ENCODE measurements at places on chromosomes 3 and 15. TPM values are rescaled to one million over a fixed set of nuclear protein-coding genes. Genes with fewer than 3 reads are reported as not detected.

- DNase-seq: peak; percentile 10
Observed at GRCh38 chr3:20185331-20185678, 701 bp downstream of the SGO1 start.

DNA sequence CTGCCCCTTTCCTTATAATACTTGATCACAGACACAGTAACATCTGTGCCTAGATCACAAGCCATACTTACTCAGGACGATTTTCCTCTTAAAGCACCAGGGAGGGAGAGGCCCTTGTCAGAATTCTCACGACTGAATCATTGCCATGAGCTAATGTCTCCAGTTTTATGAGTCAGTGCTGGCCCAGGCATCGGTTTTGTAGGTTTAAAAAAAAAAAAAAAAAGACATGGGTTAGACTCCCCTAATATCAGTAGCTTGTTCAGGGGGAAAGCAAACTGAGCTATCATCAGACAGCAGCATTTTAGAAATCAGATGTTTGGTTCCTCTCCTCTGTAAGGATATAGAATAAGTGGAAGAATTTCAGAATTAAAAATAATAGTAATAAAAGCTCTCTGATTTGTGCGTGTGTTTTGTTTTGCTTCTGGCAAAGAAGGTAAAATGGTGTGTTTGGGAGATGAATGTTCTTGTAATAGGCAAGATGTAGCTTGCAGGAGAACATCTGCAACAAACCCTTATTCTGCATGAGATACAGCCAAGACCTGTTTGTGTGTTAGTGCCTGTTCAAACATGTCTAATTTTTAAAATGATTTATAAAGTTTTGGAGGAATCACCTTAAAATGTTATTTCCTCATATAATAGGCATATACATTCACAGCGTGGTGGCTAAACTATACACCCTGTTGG lies 193.6 kb downstream of the TP63 start:
- peak; percentile 39 for DNase-seq

- DNase-seq: no peak
Observed at GRCh38 chr3:78957456-78957855, 810.3 kb downstream of the ROBO1 start.

- no peak for DNase-seq
Observed at GRCh38 chr3:41265011-41265545, 65.8 kb downstream of the CTNNB1 start.

GRCh38 chr3:105523501-105523900 lies 156.8 kb downstream of the ALCAM start:
- DNase-seq: peak; percentile 18

DNA sequence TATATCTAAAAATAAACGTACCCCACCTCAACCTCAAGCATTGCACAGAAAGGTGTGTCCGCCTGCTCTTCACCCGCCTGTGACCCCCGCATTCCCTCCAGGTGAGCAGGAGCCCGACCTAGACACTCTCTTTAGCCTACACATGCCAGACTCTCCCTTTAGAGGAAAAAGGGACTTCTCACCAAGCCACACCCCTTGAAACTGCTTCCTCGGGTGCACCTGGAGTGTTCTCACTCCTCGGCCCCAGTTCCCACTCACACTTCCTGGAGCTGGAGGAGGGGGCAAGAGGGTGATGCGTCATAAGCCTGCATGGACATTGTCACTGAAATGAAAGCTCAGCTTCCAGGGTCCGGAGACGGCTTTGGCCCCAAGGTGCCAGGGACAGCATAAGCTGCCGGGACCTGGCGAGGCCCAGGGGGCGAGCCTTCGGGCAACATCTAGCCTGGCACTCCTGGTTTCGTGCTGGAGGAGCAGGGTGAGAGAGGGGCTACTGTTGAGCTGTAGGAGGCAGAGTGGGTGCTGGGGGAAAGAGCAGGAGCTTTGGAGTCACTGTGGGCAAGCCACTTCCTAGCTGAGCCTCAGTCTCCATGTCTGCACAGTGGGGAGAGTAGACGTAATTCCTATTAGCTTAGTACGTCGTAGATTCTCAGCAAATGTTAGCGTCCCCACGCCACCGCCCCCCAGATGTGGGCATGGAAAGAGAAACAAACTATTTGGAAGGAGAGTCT lies 9.8 kb upstream of the MUC4 start:
- no peak for DNase-seq

GRCh38 chr15:37678124-37678523 lies 256.3 kb upstream of the TMCO5A start:
- no peak for DNase-seq

GRCh38 chr15:77493324-77493907 lies 72.7 kb downstream of the HMG20A start:
- peak; percentile 35 for DNase-seq

DNA sequence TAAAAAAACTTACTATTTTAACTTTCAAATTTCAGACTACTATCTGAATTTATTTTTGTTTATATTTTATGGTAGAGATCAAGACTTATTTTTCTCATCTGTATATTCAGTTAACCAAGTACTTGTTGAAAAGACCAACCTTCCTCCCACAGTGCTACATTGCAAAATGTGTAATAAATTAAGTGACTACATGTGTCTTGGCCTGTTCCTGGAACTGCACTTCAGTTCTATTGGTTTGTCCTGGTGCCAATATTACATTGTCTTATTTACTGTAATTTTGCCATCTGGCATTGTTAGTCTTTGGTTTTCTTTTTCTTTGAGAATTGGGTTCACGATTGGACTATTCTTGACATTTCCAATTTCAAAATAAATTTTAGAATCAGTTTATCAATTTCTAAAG lies 138.4 kb upstream of the KCNMB2 start:
- DNase-seq: no peak

DNA sequence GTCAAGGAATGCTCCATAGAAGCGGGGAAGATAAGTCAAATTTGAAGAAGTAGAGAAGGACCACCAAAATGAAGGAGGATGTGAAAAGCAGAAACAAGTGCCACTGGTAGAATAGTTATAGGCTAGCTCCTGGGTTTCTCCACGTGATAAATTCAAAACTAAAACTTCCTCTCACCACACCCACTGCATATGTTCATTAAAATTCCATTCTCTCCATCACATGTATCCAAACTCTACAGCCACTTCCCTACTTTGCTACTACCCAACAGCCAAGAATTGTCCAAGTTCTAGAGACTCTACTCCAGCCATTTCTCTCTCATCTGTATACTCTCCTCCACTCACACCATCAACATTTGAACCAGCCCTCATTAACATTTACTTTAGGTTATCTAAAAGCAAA lies 60.5 kb downstream of the COL8A1 start:
- no peak for DNase-seq

GRCh38 chr15:38667890-38668850 lies 103.6 kb upstream of the RASGRP1 start:
- no peak for DNase-seq

DNA sequence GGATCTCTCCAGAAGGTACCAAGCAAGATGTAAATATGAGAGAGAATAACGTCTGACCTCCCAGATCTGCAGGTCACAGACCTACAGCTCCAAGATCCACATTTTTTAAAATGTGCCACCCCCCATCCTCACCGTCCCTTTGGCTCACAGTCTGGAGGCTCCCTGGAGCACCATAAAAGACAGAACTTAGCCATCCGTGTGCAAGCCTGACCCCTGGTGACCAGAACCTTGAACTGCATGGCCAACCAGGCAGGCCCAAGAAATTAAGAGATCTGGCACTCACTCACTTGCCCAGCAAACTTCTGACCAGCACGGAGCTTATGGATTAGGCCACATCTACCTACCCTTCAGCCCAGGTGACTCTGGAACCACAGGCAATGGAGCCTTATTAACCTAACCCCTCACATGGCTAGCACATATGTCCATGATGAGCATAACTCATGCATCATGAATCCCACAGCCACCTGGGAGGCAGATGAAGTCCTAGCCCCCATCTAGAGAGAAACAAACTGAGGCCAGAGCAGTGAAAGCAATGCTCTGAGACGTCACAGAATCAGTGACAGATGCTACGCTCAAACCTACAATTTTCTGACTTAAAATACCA lies 275.3 kb downstream of the UACA start:
- peak; percentile 54 for DNase-seq

Gene PIGZ
- total RNA-seq: 4.5 TPM

Gene GATM
- 0.23 TPM for total RNA-seq

Gene SLC9C1
- not detected for total RNA-seq

Gene GOLGA6L9
- total RNA-seq: 0.50 TPM

Gene APPL1
- 17.3 TPM for total RNA-seq

Gene IQCH
- total RNA-seq: 1.3 TPM

Gene TGM5
- not detected for total RNA-seq

Gene PYDC2
- total RNA-seq: not detected

All from HFFc6 (cell line).